Mesothelial cell of epicardium (in vitro differentiated cells): ENCODE measurements at places on chromosomes 12 and 14.

DNA sequence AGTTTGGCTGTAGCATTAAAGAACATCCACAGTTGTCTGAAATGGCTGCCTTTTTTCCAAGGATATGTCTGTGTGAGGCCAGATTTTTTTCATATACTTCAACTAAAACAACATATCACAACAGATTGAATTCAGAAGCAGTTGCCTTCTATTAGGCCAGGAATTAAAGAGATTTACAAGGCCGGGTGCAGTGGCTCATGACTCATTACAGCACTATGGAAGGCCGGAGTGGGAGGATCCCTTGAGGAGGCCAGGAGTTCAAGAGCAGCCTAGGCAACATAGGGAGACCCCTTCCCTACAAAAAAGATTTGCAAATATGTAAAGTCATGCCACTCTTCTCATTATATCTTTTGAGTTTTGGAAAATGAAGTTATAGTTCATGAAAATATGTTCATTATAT lies 108.6 kb downstream of the KTN1 start:
- no peak for DNase-seq

GRCh38 chr14:83129496-83129895 lies 1595.8 kb upstream of the SEL1L start:
- DNase-seq = no peak

- no peak for DNase-seq
These were observed 1126.0 kb downstream of the AACS start for GRCh38 chr12:126191031-126191891.

- DNase-seq = no peak
These were observed 6.3 kb upstream of the OR4E2 start for GRCh38 chr14:21647380-21647779.

DNA sequence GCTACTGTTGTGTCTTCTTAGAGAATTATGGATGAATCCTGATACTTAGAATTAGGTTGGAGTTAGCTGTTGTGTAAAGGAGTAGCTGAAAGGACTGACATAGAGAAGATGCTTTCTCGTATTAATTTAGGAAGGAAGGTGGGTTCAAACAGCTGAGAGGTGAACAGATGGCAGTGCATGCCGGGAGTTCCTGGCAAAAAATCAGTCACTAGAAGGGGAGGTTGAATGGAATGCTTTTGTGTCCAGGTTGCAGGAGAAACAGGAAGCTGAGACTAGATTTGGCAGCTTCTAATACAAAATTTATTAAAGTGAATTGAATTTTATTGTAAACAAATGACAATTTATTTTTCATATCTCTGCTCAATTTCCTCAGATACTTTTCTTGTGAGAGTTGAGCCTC lies 70.8 kb downstream of the BTG1 start:
- no peak for DNase-seq

GRCh38 chr14:55724736-55725135 lies 144.7 kb downstream of the KTN1 start:
- DNase-seq = no peak

GRCh38 chr12:92719674-92720073 lies 16.9 kb downstream of the PLEKHG7 start:
- no peak for DNase-seq

DNA sequence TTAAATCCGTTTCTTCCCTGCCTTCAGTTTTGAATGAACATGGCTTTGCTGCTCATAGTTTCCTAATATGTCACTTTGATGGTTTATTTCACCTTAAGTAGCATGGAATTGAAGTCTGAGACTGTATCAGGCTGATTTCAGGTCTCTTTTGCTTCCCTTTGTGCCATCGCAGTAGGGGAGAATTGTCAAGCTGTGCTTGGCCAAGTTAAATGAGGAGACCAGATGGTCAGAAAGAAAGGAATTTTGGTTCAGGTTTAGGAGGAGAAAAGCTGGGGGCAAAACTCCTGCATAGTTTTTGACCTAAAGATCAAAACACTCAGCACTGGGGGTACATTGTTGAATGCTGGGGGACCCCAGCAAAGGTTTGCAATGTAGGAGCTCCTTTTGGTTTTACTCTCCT lies 398.4 kb downstream of the NUAK1 start:
- no peak for DNase-seq

DNA sequence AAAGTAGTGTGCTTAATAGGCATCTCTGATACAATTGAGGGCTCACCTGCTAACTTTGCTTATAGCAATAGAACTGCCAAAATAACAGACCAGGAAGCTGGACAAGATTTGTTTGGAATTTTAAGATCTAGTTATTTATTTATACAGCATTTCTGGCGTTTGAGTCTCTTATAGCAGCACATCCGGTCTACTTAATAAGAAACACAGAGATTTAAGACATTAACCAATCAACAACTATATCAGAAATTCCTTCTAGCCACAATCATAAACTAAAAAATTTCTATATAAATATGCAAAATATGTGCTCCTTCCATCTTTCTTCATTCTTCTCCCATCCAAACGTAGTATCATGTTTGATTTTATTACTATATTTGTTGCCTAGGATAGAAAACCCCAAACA lies 2.6 kb downstream of the RTN1 start:
- no peak for DNase-seq
